ENCODE measurements at places on chromosomes 3 and 15.

GRCh38 chr3:119945291-119945690 is 149.0 kb downstream of the GSK3B start:
- DNase-seq: no peak

- DNase-seq: peak; percentile 54
These were observed 58.2 kb downstream of the RAB7A start for GRCh38 chr3:128784232-128784631.

DNA sequence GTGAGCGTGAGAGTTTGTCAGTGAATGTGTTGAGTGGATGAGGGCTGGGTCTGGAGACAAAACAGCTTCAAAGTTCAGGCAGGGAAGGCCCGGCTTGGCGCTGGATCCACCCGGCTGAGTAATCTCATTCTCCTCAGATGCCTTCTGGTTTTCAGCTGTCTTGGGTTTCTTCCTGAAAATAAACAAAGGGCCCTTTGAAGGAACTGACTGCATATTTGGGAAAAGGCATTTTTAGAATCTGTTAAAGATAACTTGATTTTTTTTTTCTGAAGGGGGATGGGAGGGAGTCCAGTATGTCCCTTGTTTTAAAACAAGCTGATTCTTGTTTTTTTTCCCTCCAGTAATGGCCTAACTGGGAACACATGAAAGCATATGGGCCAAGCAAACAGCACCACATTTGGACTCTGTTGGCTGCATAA is 86.4 kb downstream of the TIGIT start:
- DNase-seq: peak; percentile 90

GRCh38 chr3:96961576-96961975 is 147.2 kb downstream of the EPHA6 start:
- DNase-seq: no peak

- peak; percentile 23 for DNase-seq
These were observed 5.3 kb downstream of the TUBGCP4 start for GRCh38 chr15:43376017-43376705.

DNA sequence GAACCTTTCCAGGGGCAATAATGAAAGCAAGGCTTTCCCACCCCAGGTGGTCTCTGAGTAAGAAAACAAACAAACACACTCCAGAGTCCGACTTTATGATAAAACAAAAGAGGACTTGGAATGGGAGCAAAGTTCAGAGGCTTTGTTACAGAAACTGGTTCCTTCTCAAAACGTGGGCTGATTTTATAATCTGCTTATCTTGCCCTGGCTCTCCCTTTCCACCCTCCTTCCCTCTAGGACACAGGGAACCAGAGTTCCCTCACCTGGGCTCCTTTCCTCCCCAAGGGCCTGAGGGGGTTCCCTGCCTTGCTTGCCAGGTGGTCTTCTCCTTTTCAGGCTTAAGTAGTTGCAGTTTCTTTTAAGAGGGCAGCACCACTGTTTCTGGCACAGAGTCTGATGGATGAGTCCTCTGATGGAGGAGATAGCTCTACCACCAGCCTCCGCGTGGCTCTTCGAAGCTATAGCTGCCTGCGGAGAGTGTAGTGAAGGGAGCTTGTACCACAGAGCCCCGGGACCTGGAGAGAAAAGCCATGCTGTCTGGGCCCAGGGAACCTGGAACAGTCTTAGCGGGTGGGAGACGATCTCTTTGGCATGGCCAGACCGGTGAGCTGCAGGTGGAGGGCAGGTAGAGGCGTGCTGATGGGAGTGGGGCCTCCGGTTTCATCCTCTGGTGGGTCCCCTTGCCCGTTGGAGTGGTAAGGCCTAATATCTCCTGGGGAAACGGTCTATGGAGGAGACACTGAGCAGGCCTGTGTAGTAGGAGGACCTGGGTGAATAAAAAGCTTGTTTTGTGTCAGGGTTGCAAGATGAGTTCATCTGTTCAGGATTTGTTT is 68.7 kb downstream of the SMAD6 start:
- DNase-seq: no peak

GRCh38 chr3:85054579-85054978 is 95.8 kb downstream of the CADM2 start:
- peak; percentile 24 for DNase-seq

- no peak for DNase-seq
These were observed 70.2 kb upstream of the TRPM1 start for GRCh38 chr15:31171731-31172130.

DNA sequence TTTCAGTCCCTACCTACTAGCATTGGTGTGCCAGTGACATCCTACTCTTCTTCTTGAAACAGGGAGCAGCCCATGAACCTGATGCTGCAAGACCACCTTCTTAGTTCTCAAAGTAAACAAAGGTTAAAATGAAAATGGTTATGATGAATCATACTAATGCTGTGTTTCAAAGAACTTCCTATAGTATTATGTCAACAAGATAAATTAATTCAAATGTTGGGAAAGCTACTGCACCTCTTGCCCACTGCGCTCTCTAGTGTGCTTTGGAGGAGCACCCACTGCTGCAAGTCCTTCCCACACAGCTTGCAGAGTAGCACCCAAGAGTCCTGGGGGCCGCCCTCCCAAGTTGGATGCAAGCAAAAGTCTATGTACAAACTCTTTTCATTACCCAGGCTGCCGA is 81.1 kb downstream of the CD200R1L start:
- no peak for DNase-seq

- no peak for DNase-seq
These were observed 292.9 kb upstream of the NR2F2 start for GRCh38 chr15:96037584-96037983.

DNA sequence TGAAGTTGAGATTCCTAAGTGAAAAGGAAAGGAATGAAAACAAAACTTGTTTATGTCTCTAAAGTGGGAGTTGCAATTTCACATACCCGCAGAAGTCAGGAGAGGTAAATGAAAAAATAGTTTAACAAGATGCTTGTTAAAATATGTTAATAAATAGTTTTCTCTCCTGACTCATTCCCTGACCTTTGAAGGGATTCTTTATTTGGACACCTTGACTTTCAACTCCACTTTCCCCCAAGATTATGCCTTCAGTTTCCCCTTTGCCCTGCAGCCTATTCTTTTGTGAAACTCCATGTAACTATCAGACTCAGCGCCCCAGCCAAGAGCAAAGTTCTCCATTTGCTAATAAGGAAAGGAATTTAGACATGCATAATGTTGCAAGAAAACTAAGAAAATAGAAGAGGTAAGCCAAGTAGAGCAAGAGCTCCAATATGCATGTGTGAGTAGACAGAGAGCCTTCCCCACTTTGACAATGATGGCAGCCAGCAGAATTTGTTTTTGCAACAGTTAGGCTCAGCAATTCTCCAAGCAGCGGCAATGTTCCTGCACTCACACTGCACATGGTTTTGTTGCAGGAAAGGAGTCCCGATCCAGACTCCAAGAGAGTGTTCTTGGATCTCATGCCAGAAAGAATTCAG is 61.2 kb downstream of the CD200 start:
- DNase-seq: no peak

Measured in tongue (tissue), 3 donors.